GM23248 (cell line): ENCODE measurements at places on chromosomes 11 and 22. TPM values are rescaled to one million over a fixed set of nuclear protein-coding genes. Genes with fewer than 3 reads are reported as not detected.

- no peak overlapping the region for H3K27ac ChIP-seq
- H3K27me3 ChIP-seq: peaks cover 27% of the 10 kb centered on the region
- H3K4me1 ChIP-seq: no peaks in the 10 kb centered on the region
- DNase-seq: no peak
- no peak overlapping the region for H3K4me3 ChIP-seq
- no peaks in the 10 kb centered on the region for H3K36me3 ChIP-seq
These were observed 127.8 kb downstream of the MED15 start for GRCh38 chr22:20635227-20635591.

DNA sequence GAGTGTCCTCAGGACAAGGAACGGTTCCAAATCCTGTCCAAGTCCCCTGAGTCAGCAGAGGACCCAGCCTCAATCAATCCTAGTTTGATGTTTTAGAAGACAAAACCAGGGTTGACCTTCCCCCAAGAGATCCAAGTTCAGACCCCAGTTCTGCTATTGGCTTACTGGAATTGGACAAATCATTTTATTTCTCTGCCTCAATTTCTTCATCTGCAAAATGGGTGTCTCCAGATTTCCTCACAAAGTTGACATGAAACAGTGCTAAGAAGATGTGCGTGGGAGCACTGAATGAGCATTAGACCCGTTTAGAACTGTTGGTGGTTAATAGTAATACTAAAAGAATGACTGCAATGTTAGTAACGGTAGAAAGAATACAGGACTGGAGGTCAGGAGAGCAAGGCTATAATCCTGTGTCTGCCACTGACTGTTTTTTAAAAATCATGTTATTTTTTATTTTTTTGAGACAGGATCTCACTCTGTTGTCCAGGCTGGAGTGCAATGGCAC is 32.8 kb upstream of the SCUBE1 start:
- no peak overlapping the region for H3K27ac ChIP-seq
- no peak overlapping the region for H3K4me3 ChIP-seq
- peak; percentile 63 for DNase-seq
- H3K4me1 ChIP-seq: no peaks in the 10 kb centered on the region
- peaks cover 38% of the 10 kb centered on the region for H3K27me3 ChIP-seq

The MAPK8IP2 gene
- total RNA-seq: 0.38 TPM in 1 of 2 replicates, not detected in the other

The ANKRD42 gene
- total RNA-seq: 17.8 and 22.0 TPM in 2 replicates
